Activated T-cell treated with anti-CD3 and anti-CD28 coated beads, Interleukin-2, amount 50 U/mL, for 72 hours (primary cell): ENCODE measurements at places on chromosomes 11 and 22. TPM values are rescaled to one million over a fixed set of nuclear protein-coding genes. Genes with fewer than 3 reads are reported as not detected.
A peak's percentile ranks its signal among the peaks of the same experiment; 100 is the strongest.

- no peak for DNase-seq
These were observed 17.5 kb downstream of the RGL4 start for GRCh38 chr22:23708270-23708669.

DNA sequence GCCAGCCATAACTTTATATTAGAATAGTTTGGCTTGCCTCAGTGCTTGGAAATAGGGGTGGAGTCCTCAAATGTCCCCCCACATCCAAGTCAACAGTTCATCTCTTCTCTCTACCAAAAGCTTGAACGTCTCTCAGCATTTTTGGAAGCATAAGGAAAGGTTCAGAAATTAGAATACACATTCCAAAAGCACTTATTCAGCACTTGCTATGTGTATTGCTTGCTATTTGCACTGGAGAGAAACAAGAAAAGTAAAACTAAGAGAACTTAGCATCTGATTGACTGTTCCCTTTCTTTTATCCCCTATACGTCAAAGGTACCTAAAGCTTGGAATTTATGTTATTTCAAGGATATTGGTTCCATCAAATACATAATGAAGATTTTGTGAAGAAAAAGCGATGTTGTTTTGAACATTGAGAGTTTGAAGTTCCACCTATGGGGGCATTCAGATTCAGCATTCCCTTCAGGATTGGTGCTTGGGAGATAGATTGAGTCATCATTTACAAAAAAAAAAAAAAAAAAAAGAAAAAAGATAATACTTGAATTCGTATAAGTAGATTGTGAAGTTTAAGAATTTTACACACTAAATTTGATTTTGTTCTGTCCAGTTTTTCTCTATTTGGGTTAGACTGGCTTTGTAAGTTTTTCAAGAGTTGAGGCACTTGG lies 1.3 kb downstream of the TBRG1 start:
- no peak for DNase-seq

Gene SCGB1D2
- total RNA-seq: not detected

Gene GNB1L
- 13.9 TPM for total RNA-seq

Gene CALCB
- total RNA-seq: 11.2 TPM

Gene ARRB1
- 16.7 TPM for total RNA-seq

- DNase-seq: no peak
These were observed 23.3 kb upstream of the CCND1 start for GRCh38 chr11:69617682-69618081.

GRCh38 chr11:7545611-7546010 lies 31.8 kb downstream of the PPFIBP2 start:
- DNase-seq: no peak

Gene POU2AF1
- total RNA-seq: 12.4 TPM

Gene TMEM86A
- total RNA-seq: 1.0 TPM

GRCh38 chr11:5486003-5486402 lies 2.5 kb upstream of the OR52D1 start:
- no peak for DNase-seq

DNA sequence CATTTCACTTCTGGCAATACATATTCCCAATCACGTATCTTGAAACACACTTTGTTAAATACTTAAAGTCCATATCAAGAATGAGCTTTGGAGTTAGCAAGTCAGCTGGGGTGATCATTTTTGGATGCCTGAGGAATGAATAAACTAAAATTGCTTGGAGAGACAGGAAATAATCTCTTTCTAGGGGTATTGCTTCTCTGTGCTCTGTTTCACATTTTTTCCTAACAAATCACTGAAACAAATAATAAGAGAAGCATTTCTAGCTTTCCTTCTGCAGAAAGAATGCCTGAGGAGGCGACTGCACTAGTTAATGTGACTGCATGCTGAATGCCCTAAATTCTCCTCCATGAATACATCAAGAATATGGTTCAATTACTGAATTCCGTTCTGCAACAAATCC lies 541.4 kb upstream of the CCDC90B start:
- DNase-seq: no peak

Gene OR4C46
- total RNA-seq: not detected

Gene RAC2
- total RNA-seq: 681 TPM

- no peak for DNase-seq
These were observed 63.0 kb downstream of the MICAL3 start for GRCh38 chr22:17961446-17961729.

Gene USH1C
- not detected for total RNA-seq

Gene CYP2D6
- total RNA-seq: 6.8 TPM

GRCh38 chr11:17511571-17511970 lies 32.6 kb downstream of the USH1C start:
- no peak for DNase-seq

DNA sequence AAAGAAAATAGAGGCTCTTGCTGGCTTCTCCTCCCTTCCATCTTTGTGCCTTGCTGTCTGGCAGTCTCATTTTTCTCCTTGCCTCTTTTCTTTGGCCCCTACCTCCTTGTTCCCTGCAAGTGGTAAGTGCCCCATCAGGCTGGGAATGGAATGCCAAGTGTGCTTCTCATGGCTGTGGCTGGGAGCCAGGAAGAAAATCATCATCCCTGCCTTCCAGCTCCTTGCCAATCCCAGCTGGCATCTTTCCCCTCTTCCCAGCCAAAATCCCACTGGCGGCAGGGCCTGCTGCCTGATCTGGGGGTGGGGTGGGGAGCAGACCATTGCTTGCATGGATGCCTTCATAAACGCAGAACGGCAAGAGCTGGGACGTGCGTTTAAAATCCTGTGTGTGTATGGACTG lies 27.0 kb upstream of the SLC25A18 start:
- no peak for DNase-seq

DNA sequence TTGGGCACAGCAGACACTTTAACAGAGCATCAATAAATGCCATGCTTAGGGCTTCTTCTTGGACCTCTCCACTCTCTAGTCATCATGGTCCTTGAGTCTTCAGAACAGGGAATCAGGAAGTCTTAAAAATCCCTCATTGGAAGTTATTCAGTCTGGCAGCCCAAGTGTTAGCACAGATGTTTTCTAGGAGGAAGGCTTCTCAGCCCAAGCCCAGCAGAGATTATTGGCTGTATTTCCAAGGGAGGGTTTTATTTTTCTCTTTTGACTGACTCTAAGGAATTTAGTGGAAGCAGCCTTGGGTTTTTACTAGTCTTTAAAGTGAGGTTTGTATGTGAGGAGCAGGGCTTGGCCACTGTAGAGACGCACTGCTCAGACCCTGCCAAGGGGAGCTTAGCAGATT lies 41.9 kb downstream of the CEP164 start:
- DNase-seq: no peak

- no peak for DNase-seq
These were observed 1.6 kb downstream of the SPI1 start for GRCh38 chr11:47376525-47377371.

Gene NOX4
- not detected for total RNA-seq

Gene GAB4
- total RNA-seq: not detected

DNA sequence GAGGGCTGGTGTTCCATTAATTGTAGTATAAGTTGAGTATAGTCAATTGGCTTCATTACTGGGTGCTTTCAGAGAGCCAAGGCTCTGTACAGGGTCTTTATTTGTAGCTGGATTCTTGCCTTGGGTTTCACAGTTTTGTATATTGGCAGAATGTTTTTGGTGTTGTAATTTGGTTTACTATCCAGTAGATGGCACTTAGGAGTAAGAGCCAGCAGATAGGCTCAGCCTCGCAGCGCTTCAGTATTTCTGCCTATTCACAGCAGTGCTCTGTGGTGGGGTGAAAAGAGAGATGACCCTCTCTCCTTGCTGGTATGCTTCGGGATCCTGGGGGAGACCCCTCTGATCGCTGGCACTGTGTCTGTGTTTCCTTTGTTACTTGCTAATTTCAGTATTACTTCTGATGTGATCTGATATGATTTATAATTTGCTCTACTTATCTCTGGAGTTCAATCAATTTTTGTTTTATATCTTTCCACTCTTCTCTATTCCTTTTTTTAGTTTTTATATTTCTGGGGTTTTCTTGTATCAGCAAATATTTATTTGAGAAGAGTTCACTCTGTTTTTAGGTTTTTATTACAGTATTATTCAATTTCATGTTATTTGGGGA lies 52.2 kb downstream of the ANO5 start:
- DNase-seq: peak; percentile 11

Gene PLAAT4
- 60.6 TPM for total RNA-seq

GRCh38 chr11:72918851-72919250 lies 104.6 kb downstream of the ATG16L2 start:
- DNase-seq: no peak

DNA sequence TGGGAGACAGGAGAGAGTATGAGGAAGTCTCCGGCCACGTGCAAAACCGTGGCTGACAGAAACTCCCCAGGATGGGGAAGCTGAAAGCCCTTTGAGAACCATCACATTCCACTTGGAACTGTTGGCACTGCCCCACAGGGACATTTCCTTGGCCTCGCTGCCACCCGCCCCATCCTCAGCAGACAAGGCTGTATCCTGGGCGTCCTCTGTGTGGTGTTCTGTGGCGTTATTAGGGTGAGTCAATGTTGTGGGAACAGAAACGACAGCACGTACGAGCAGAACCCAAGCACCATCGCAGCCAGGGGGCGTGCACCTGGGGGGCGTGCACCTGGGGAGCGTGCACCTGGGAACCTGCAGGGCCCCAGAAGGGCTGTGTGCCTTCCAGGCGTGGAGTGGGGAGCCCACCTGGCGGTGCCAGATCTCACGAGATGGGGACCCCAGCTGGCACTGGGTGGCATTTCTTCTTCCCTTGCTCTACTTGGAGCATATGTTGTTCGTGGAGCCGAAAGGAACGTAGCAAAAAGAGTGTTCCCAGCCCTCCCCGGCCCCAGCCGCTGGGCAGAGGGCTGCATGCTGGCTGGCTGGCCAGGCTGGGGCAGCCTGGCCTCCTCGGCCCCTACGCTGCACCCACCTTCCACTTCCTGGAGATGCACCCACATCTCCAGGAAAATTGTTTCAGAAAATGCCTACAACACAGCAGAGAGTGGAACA lies 35.4 kb downstream of the NFAM1 start:
- no peak for DNase-seq

Gene DDTL
- 3.4 TPM for total RNA-seq

GRCh38 chr22:19912271-19912999 lies 29.1 kb upstream of the COMT start:
- DNase-seq: no peak

- no peak for DNase-seq
These were observed 14.4 kb upstream of the CDC42EP1 start for GRCh38 chr22:37545703-37546436.

DNA sequence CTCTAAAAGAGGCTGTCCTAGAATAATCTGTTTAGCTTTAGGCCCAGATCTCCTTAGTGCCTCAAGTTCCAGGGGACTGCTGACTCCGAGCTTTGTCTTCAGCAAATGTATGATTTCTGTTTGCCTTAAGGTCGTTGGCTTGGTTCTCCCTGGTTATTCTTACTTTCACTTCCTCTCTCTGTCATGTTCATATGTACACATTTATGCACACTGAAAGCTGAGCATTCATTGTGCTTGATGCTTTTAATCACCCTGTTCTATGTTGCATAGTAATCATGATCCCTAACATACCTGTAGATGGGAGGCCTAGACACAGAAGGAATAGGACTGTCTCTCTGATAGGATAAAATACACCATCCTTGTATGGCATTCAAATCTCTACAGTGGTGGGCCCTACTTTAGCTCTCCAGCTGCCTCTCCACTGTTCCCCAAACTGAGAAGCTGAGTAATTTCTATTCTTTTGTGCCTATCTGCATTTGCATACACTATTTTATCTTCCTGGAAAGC lies 7.2 kb downstream of the PPFIBP2 start:
- DNase-seq: no peak

- DNase-seq: no peak
These were observed 1.8 kb upstream of the GP1BB start for GRCh38 chr22:19721330-19722177.

DNA sequence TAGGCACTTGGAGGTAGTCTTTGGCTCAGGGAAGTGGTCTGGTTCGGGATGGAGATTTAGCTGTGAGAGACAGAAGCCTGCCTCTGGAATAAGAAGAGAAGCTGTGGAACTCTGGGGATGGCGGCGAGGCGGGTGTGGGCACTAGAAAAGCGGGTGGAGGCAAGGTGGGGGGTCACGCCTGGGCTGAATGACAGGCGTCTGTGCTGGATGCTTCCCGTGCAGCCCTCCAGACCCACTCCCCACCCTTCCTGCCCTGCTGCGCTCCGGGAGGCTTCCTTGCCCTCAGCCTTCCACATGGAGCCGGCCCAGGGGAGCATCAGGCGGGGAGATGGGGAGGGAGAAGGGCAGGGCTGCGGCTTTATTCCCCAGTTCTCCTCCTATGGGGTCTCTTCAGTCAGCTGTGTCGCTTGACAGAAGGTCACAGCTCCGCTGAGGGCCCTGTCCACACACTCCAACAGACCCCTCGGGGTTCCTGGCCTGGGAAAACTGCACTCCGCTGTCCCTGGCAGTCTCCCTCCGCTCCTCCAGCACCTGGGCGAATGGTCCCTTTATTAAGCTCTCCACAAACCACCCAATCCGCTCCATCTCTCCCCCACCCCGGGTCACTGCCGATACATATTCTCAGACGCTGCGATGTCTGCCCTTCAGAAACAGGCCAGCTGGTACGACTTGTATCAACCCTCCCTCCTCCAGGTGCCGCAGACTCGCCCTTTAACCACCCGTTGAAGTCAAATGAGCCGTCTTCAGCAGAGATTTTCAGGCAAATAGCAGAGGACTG lies 6.2 kb downstream of the DNAJB13 start:
- DNase-seq: no peak

Gene TBX1
- not detected for total RNA-seq

DNA sequence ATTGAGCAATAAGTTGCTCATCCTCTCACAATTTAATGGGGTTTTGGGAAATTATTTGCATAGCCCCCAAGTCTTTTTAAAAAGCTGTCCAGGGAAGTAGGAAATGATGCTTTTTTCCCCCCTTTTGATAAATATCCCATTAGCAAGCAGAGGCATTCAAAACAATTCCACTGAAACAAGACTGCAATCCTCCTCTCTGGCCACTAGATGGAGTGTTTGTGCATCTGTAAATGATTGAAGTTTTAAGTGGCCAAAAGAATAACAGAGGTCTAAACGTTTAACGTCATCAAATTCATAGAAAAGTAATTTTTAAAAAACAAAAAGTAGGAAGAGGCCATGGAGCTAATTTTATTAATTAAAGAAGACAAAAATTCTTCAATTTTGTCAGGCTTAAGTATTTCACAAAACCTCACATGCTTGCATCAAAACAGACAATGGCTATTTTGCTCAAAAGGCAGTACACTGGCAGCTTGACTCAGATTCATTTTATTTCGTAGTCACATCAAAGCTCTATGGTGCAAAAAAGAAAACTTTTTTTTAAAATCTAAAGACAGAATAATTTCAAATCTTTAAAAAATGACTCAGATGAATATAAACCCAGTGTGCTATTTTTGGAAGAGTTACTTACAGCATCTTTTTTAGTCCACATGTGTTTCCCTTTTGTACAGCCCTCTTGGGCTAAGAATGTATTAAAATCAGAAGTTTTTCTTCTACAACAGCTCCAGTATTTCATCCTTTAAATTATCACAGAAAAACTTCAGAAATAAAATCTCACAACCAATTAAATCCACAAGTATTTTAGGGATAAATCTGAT lies 17.8 kb downstream of the CHORDC1 start:
- DNase-seq: peak; percentile 13

- DNase-seq: no peak
These were observed 17.8 kb downstream of the CCDC15 start for GRCh38 chr11:124971810-124972209.
